Pulmonary artery endothelial cell (primary cell): ENCODE measurements at places on chromosomes 5 and 9. TPM values are rescaled to one million over a fixed set of nuclear protein-coding genes. Genes with fewer than 3 reads are reported as not detected.

PCDHGB5 gene
- total RNA-seq: 8.7 and 12.3 TPM in 2 replicates

DNA sequence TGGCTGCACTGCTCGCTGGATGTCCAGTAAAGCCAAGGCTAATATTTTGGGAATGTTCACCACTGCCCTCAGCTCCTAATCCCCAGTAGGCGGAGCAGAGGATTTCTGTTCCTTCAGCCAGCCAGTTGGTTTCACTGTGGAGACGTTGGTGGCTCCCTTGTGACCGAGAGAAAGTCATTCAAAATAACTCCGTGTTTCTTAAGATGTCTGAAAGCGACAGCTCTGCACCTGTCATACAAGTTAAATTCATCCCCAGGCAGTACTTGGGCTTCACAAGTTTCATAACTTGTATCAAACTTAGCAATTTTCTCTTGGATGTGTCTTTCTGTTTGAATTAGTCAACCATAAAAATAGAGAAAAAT lies 382 bp upstream of the CDKN2B start:
- DNase-seq: no peak

DNA sequence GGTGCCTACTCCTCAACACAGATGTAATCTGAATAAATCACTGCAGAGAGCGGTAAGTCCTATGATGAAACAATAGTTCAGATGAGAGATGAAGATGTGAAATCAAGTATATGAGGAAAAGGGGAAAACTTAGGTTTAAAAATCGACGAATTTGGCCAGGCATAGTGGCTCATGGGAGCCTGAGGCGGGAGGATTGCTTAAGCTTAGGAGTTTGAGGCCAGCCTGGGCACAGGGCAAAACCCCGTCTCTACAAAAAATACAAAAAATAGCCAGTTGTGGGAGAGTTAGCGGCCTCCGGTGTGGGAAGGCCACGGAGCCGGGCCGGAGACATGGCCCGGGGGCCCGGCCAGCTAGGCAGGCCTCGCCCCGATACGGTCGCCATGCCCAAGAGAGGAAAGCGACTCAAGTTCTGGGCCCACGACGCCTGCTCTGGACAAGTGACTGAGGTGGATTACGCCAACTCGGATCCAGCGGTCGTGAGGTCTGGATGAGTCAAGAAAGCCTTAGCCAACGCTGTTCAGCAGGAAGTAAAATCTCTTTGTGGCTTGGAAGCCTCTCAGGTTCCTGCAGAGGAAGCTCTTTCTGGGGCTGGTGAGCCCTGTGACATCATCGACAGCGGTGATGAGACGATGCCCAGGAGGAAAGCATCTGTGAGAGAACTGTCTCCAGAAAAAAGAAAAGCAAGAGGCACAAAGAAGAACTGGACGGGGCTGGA lies 62.8 kb upstream of the SUB1 start:
- no peak for DNase-seq

- DNase-seq: peak; percentile 85
Observed at GRCh38 chr9:113503613-113504211, 40.2 kb downstream of the RGS3 start.

PKD2L2 gene
- total RNA-seq: not detected in 2 replicates

ARSK gene
- total RNA-seq: 7.5 and 8.2 TPM in 2 replicates

DNA sequence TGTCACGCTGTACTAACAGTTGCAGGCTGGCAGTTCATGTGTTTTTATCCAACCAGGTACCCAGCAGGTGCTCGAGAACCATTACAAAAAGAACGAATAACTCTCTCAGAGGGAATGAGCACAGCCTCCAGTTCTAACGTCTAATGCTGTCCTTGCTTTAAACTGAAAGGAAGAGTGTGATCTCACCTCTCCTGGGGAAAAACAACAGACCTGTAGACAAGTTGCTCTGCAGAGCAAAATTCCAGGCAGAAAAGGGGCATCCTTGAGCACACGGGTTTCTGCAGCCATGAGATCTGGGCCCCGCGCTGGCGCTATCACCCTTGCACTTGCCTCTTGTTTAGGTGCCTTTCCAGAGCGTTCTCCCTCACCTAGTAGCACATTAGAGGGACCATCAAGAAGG lies 92.5 kb upstream of the DNAH5 start:
- no peak for DNase-seq

SPINK7 gene
- total RNA-seq: not detected in 2 replicates

GRCh38 chr5:20041326-20042274 lies 53.6 kb upstream of the CDH18 start:
- no peak for DNase-seq

DNA sequence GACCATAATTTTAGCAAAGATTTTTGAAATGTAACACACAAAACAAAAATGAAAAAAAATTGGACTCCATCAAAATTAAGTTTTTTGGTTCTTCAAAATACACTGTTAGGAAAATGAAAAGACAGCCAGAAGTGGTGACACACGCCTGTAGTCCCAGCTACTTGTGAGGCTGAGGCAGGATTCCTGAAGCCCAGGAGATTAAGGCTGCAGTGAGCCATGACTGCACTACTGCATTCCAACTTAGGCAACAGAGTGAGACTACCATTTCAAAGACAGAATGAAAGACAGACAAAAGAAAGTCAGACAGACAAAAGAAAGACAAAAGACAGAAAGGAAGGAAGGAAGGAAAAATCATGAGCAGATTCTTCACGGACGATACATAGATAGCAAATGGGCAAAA lies 7.5 kb downstream of the DIAPH1 start:
- DNase-seq: no peak

SPINK6 gene
- not detected in 2 replicates for total RNA-seq

DNA sequence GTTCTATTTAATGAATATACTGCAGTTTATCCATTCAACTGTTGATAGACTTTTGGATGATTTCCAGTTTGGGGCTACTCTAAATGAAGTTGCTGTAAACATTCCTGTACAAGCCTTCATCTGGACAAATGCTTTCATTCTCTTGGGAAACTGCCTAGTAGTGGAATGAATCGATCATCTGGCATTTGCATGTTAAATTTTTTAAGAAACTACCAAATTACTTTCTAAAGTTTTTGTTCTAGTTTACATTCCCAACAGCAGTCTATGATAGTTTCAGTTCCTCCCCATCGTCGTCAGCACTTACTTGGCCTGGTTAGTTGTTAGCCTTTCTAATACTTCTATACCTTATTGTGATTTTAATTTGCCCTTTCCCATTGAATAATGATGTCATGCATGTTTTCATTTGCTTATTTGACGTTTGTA lies 306.3 kb downstream of the FER start:
- no peak for DNase-seq

N4BP3 gene
- total RNA-seq: 11.0 and 16.6 TPM in 2 replicates
